AG04450 (cell line): ENCODE measurements at places on chromosomes 6 and 20.

GRCh38 chr6:146410851-146411595 lies 132.6 kb upstream of the RAB32 start:
- no peak for DNase-seq

DNA sequence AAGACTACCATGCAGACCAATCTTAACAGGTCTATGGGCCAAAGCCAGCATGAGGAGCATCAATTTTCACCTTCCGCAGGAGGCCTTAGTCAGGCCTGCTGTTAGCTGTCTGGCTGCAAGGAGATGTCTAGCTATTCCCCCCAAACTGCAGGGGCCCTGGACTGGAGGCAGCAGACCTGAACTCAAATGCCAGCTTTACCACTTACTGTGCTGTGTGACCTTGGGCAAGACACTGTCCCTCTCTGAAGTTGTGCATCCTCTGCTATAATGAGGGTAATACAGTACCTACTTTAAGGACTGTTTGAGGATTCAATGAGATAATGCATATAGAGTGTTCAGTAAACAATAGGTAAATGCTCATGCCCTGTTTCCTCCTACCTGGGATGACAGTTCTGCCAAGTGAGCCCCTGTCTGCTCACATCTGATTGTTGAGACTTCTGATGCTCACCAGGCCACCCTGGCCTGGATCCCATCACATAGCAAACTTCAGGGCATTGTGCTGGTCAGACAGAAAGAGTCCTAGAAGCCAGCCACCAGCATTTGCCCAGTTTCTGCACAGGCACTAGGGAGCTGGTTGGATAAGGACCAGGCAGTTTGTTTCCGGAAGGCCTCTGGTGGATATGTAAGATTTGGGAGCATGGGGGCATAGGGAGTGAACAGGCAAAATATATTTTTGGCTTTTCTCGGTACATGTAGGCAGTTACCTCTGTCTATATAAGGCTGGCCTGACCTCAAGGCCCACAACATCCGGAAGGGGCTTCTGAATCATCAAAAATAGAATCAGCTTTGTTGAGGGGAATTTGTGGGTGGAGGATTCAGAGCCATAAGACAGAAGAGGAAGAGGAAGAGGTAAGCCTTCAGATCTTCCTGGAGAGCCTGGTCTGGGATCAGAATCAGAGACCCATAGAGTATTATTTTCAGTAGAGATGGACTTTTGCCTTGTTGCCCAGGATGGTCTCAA lies 2.3 kb upstream of the OCSTAMP start:
- DNase-seq, result no peak

GRCh38 chr20:42402455-42402854 lies 784.3 kb upstream of the CHD6 start:
- no peak for DNase-seq

DNA sequence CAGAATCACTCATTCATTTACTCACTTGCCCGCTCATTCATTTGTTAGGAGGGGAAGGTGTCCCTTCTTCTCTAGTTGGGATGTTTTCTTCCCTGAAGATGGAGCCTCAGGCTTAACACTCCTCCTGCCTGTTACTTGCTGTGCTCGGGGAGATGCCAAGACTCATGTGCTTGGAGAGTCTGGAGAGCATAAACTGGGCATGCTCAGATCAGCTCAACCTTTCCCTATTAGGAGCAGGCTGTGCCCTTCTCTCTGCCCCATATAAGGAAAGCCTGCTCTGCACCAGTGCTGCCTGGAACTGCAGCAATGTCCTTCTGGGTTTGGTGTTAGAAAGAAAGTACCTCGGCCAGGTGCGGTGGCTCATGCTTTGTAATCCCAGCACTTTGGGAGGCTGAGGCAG lies 18.0 kb upstream of the UBE2V1 start:
- DNase-seq, result no peak

DNA sequence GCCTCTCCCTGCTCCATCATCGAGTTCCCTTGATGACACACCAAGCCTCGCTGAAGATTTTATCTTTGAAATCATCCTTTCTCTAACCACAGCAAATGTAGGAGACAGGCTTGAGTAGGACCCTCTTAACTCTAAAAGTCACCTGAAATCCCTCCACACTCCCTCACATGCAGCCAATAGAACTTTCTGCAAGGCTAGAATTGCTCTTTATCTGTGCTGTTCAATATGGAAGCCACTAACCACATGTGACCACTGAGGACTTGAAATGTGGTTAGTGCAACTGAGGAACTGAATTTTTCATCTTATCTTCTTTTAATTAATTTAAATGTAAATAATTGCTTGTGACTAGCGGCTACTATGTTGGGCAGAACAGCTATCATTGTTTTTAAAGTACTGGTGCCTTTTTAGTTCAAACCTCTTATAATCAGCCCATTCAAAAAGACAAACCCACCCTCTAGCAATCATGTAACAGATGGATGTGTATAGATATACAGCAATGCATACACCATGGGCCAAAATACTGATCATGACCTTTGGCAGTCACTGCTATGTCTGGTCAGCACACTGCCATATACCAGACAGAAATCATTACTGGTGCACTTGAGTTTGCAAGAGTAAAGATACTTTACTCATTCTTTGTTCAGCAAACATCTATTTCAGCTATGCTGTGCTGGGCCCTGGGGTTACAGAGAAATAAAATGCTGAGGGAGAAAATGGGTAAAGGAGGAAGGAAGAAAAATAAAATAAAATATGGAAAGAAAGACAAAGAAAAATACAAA lies 50.0 kb downstream of the GFOD1 start:
- no peak for DNase-seq
